Fibroblast of skin of left quadriceps (primary cell): ENCODE measurements at places on chromosomes 2 and 18.

GRCh38 chr2:206323486-206323885 is 49.0 kb downstream of the ZDBF2 start:
- no peak for DNase-seq

DNA sequence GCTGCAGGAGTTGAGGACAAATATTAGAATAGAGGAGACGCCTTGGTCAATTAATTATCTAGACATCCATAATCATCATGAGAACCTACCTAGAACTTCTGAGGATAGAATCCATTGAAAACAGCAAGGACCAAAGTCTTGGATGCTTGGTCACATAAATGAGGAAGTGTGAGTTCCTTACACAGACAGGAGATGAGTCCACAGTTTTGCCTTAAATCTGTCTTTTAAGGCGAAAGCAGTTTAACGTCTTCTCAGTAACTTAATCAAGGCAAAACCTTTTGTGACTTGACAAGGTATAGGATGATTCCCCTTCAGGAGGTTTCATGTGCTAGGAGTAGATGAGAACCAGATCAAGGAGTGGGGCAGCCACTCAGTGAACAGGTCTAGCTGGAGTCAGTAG is 1783.2 kb upstream of the CELF4 start:
- no peak for DNase-seq

DNA sequence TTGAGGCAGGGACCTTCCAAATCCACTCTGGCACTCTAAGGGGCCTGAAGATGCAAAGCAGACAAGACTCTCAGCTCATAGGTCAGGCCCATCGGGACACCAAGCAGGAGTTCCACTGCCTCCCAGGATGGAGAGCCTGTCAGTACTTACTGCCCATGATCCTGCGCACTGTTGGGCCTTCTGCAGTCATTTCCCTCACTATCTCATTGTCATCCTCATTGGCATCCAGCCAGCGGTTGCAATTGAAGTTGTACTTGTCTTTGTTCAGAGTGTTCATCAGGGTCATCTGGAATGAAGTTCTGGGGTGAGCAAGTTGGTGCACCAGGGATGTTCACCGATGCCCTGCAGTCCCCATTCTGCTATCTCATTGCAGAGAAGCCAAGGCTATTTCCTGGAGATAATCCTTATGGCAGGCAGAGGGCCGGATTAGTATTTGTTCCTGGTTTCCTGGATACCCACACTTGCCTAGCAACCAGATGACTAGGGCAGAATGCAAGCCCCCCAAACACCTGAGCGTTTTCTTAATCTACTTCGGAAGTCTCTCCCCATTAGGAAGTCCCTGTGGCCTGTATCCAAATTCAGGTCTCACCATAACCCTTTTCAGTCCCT is 65.1 kb downstream of the LOXHD1 start:
- DNase-seq: no peak

GRCh38 chr18:34039201-34039600 is 185.5 kb downstream of the NOL4 start:
- DNase-seq: no peak

GRCh38 chr2:149606251-149606811 is 18.8 kb upstream of the MMADHC start:
- DNase-seq: no peak

GRCh38 chr18:65988386-65988785 is 237.6 kb downstream of the CDH7 start:
- no peak for DNase-seq

DNA sequence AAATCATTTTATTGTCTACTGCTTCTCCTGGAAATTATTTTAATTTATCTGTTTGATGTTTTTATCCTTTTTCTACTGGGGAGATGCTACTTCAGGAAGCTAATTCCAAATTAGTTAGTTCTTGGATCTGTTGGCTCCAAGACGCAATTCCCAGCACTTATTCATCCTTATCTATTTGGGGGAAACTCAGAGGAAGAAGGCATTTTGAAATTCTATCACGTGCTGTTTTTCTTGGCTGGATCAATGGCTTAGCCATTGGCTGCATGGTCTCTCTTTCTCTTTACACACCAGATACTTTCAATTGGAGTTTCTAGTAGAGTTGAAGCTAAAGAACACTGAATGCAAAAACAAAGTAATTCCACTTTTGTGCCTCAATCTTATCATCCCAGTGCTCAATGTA is 98.3 kb downstream of the RAPGEF4 start:
- DNase-seq: no peak

- no peak for DNase-seq
These were observed 176.8 kb upstream of the LRP1B start for GRCh38 chr2:142307616-142308115.
